ENCODE measurements at places on chromosomes 1 and 21.

- DNase-seq = no peak
Observed at GRCh38 chr1:154856049-154856448, 14.0 kb downstream of the KCNN3 start.

DNA sequence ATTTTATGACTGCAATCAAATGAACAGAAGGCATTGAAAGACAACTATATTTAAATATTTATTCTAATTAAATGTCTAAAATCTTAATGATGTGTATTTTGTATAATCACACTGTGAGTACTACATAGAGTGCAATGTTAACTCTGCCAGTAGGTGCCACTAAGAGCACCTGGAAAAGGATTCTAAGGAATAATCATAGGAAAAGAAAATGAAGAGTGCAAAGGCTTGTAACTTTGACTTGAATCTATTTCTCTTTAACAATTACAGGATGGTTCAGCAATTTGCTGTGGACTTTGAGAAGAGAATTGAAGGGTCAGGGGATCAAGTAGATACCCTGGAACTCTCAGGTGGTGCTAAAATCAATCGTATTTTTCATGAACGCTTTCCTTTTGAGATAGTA lies 200.4 kb downstream of the DNM3 start:
- no peak for DNase-seq

DNA sequence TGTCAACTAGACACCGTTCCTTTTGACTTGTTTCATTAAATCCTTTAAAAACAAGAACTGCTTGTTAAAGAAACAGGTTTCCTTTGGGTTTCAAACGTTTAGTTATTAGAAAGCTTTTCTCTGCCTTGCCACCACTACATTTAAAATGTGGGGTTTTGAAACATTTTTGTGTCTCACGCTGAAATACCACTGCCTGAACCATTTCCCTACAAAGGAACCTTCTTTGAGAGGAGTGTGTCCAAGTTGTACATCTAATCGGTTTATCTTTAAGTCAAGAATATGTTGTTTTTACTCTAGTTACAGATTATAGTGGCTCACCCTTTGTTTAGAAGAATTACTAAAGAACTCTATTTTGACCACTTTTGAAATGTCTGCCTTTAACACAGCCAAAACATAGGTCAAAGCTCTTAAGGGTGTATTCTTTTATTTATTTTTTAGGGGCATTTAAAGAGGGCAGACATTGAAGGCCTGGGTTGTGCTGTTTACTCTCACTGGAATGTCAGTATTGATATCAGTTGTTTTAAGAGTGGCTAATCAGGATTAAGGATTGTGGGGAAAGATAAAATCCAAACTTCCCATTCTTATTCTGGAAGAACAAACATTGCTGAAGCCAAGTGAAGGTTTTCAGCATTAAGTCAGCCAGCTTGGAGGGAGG lies 143.4 kb downstream of the GALNT2 start:
- no peak for DNase-seq

DNA sequence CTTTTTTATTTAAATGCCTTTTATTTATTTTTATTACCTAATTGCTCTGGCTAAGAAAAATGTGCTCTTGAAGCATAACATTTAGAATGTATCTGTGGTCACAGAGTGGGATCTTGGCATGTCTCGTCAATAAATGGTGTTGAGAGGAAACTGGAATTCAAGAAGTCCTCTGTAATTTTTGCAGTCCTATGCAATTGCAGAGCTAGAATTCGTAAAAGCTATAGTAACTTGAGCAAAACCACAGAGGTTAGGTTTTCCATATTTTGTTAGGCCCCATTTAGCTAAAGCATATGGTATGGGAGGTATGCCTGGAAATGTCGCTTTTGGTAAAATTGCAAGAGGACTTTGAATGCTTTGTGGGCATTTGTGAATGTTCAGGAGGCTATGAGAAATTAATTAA lies 466.7 kb upstream of the NFIA start:
- DNase-seq = no peak

DNA sequence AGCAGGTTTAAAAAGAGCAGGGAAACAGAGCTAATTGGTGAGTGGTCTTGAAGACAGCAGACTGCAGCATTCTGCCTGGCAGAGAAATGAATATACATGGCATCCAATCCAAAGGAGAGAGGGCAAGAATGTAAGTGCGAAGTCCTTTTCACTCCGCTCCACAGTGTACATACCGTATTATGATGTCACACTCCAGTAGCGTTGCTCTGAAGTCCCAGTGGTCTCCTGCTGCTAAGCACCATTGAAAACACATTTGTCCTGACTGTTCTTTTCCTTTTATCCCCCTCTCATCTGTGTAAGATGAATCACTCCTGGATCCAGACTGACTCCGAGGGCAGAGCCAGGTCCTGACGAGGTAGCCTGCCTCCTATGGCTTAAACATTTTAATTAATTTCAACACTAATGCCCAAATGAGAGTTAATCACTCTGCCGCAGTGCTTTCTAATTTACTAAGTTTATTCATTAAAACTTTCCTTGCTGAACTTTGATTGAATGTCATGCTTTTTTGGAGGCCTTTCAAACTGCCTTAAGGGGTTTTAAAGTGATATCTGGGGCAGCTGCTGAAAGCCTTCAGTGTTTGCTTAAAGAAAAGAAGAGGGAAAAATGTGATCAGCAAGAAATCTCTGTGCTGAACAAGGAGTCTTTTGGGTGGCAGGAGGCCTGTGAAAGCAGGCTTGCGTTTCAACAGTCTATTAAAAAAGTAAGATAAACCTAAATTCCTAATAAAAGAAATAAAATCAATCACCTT lies 227.2 kb downstream of the ATG4C start:
- no peak for DNase-seq

GRCh38 chr21:43333298-43334062 lies 93.5 kb downstream of the SIK1 start:
- no peak for DNase-seq

- DNase-seq = no peak
Observed at GRCh38 chr1:27760426-27760825, 12.6 kb upstream of the STX12 start.

- DNase-seq = no peak
Observed at GRCh38 chr1:44608141-44608540, 66.1 kb downstream of the TMEM53 start.

All from left renal pelvis (tissue), 4 donors.